Posterior cingulate gyrus (tissue), 11 donors: ENCODE measurements at places on chromosomes 4 and X.

DNA sequence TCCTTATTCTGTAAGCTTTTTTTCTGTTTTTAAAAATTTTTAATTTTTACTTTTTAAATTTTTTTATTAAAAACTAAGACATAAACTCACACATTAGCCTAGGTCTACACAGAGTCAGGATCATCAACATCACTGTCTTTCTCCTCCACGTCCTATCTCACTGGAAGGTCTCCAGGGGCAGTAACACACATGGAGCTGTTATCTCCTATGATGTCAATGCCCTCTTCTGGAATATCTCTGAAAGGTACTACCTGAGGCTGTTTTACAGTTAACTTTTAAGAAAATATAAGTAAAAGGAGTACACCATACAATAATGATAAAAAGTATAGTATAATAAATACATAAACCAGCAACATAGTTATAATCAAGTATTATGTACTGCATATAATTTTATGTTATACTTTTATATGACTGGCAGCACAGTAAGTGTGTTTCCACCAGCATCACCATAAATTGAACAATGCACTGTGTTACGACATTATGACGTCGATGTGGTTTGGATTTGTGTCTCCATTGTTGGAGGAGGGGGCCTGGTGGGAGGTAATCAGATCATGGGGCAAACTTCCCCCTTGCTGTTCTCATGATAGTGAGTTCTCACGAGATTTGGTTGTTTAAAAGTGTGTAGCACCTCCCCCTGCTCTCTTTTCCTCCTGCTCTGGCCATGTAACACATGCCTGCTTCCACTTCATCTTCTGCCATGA is 21.3 kb downstream of the IL15 start:
- DNase-seq: no peak

DNA sequence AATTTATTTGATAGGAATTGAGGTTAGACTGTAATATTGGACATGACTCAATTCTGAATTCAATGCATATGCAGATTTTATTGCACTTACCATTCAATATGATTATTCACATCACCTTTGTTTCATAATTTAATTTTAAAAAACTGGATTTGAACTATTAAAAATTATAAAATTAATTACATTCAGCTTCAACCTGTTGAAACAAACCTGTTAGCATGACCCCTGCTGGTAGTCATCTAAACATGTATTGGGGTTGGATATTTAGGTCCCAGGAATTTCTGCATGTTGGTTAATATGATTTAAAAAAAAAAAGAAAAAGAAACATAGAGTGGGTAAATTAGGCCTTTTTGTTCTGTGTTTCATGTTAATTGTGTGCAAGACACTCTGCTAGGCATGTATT is 85.9 kb downstream of the ARSJ start:
- DNase-seq: no peak

- no peak for DNase-seq
Observed at GRCh38 chrX:104568304-104568915, 2.4 kb downstream of the IL1RAPL2 start.

GRCh38 chr4:26108054-26108453 is 194.0 kb downstream of the SMIM20 start:
- DNase-seq: no peak

DNA sequence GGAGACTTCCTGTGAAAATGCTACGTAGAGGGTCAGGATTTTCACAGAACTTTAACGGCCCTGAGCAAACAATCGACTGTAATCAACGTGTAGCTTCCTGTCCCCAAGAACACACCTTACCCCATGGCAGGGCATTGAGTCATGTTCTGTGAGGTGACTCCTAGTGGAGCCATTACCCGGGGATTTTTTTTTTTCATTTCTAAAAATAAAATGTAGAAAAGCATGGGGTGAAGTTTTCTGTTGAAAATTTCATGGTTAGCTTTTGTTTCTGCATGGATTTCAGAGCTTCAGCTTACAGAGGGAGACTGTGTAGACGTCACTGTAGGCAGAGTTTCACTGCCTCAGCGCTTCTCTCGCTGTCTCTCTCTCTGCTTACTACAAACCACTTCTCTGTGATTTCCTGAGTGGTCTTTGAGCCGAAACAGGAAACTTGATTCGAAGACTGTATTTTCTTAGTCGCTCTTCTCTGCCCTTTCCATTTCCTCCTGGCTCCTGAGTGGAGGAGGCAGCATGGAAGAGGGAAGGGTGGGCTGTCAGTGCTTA is 111.7 kb downstream of the NFKB1 start:
- no peak for DNase-seq

DNA sequence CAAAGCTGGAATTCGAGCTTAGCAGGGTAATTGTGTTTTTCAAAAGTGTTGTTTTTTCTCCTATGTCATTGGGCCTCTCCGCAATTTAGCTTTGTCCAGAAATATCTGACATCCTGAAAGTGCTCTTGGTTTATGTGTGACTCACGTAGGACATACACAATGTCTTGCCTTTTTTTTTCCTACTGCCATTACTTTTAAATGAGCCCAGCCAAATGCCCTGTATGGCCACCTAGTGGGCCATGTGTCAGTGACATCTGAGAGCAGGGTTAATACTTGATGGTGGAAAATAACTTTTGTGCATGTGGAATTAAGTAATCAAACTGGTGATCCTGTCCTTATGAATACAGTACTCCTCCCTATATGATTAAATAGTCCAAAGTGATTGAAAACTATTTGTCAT is 1411.1 kb upstream of the TENM3 start:
- no peak for DNase-seq

DNA sequence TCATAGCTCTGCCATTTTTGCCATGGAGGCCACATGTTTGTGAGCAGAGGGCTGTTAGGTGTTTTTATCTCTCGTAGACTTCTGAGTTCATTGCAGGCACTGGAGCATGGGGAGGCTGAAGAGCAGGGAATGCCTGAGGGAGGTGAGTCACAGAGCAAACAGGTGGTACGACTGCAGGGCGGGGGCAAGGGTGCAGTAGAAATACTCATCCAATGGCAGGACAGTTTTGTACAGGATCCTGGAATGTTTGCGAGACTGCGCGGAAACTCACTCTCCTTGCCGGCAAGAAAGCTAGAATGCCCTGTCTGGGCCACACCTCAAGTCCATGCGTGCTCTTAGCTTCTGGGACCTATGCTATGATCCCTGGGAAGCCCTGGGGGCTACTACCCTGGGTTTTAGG is 20.0 kb upstream of the VCX2 start:
- DNase-seq: no peak

DNA sequence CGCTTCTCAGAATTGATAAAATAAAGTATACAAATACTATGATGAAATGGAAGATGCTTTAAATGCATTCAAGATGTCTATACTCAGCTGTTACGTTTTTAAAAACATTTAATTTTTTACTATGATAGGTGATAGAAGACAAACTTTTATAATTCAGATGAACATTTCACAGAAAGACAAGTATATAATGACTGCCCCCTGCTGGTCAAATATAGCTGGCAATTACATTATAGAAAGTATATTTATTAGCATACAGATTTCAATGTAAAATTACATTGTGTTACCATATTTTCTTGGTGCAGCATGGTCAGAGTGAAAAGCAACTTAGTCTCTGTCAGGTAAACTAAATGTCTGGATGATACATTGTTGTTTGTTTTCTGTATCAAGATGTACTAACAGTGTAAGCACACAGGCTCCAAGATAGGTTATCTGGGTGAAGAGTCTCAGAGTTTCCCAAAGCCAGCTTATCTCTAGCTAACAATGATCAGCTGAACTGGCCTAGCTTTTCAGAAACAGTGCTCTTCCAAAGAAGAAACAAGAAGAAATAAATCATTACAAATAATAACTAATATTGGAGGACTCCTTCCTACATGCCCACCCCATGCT is 54.1 kb downstream of the SRPX start:
- no peak for DNase-seq

- no peak for DNase-seq
Observed at GRCh38 chr4:24210332-24210902, 320.6 kb upstream of the PPARGC1A start.

- no peak for DNase-seq
Observed at GRCh38 chr4:62940229-62940628, 1469.0 kb downstream of the TECRL start.

- DNase-seq: no peak
Observed at GRCh38 chr4:115824630-115825029, 711.2 kb upstream of the NDST4 start.

- no peak for DNase-seq
Observed at GRCh38 chr4:56790691-56791091, 30.8 kb downstream of the SPINK2 start.
